ENCODE measurements at places on chromosomes 12 and 14. TPM values are rescaled to one million over a fixed set of nuclear protein-coding genes. Genes with fewer than 3 reads are reported as not detected.

Gene JPH4
- 28.5 TPM for total RNA-seq

Gene LTB4R
- 7.9 TPM for total RNA-seq

Gene GLIPR1L1
- total RNA-seq: not detected

Gene LRP1-AS
- not detected for total RNA-seq

Gene TMTC2
- 6.5 TPM for total RNA-seq

DNA sequence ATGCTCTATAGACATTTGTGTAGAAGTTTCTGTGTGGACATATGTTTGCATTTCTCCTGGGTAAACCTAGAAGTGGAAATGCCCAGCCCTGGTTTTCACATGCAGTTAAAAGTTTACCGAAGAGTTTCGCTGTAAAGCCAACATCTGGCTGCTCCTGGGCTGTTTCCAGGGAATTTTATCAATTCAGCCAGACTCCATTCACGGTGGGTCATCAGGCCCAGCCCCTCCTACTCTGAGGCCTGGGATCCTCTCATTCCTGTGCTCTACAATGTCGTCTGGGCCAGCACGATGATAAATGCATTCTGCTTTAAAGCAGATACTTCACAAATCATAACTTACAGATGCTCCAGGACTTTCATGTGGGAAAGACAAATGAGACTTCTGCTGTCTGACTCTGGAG lies 7.1 kb downstream of the NUAK1 start:
- no peaks in the 10 kb centered on the region for H3K27me3 ChIP-seq
- H3K4me3 ChIP-seq: 0 out of 2 replicates have a peak overlapping the region, but pooled peaks have one; percentile 4
- peak overlapping the region; percentile 95 for H3K27ac ChIP-seq
- DNase-seq: no peak

- DNase-seq: peak; percentile 75
- H3K27me3 ChIP-seq: peaks cover 74% of the 10 kb centered on the region
Measured at GRCh38 chr12:57226588-57227314, 2.8 kb upstream of the SHMT2 start.

DNA sequence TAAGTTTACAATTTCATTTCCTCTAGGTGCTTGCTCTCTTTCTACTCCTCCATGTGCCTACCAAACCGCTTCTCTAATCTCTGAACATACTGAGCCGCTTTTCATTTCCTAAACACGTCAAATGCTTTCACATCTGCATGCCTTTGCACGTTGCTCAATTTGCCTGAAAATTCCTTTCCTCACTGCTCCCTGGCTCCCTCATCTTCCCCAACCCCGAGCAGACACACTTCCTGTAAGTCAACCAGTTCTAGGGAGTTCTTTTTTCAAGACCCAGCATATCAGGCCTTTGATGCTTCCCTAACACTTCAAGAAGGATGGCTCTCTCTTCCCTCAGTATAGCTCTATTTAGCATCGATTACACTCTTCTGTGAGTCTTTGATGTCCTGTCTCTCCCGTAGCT lies 50.3 kb downstream of the LMO3 start:
- H3K27ac ChIP-seq: no peak overlapping the region
- peaks cover 43% of the 10 kb centered on the region for H3K4me1 ChIP-seq
- no peaks in the 10 kb centered on the region for H3K27me3 ChIP-seq
- no peak overlapping the region for H3K4me3 ChIP-seq

Gene PZP
- total RNA-seq: not detected

- H3K4me1 ChIP-seq: no peaks in the 10 kb centered on the region
- H3K27me3 ChIP-seq: no peaks in the 10 kb centered on the region
- DNase-seq: no peak
- H3K27ac ChIP-seq: no peak overlapping the region
- no peaks in the 10 kb centered on the region for H3K36me3 ChIP-seq
Measured at GRCh38 chr12:130988261-130988660, 34.6 kb downstream of the ADGRD1 start.
